ENCODE measurements at places on chromosomes 12 and 14.

GRCh38 chr14:62710811-62711210 is 334.4 kb downstream of the KCNH5 start:
- no peak for DNase-seq

DNA sequence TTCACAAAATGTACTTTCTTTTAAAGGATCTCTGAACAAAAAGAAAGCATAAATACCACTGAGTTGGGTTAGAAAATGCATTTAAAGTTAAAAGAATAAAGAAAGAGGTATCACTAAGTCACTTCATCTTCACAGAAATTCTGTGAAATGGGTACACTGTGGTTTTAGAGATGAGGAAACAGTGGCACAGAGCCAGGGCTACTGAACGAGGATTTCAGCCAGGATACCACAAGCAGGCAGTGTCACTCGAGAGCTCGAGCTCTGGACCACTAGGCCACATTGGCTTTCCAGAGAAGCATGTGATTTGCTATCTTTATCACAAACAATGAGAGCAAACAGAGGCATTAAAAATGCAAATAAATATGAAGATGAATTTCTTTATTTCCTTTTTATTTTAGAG is 51.0 kb downstream of the WDHD1 start:
- no peak for DNase-seq

GRCh38 chr14:77377502-77377844 is 294 bp downstream of the SAMD15 start:
- no peak for DNase-seq

DNA sequence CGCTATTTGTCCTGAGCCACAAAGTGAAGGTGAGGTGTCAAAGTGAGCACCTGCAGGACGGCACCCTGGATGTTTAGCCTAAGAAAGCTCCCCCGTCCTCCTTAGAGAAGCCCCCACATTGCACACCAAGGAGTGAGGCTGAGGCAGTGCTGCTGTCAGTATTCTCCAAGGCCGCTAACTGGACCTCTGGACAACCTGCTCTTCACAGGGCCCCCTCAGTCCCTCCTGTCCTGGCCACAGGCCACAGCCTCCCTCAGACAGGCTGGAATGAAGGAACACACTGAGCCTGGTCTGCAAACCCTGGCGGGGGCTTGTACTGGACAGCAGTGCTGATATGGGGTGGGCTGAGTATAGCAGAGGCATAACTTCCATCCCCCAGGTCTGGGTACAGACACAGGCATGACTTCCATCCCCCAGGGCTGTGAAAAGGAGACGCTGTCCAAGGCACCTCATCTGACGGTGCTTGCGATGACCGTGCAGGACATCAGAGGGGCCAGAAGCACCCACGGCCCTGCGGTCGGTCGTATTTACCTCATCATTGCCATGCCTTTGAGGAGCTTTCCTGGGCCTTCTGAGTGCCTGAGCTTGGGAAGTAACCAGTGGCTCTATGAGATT is 82.4 kb upstream of the DIO3 start:
- DNase-seq, result peak; percentile 66

DNA sequence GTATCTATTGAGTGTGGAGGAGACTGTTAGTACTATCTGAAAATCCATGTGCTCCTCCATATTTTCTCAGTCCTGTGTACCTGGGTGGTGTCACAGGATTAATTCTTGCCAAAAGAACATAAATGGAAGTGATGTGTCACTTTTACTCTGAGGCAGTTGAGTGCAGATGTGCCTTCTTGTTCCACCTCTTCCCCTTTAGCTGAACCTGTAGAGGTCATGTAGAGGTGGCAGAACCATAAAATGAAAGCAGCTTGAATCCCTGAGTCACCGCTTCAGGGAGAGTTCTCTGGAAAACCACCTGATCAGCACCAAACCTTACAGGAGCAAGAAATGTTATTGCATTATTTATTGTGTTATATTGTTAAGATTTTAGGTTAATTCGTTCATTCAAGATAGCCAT is 14.7 kb upstream of the SLC25A3 start:
- DNase-seq, result no peak

- DNase-seq, result no peak
These were observed 58.0 kb downstream of the DIP2B start for GRCh38 chr12:50562520-50563433.
